Posterior cingulate gyrus (tissue), 11 donors: ENCODE measurements at places on chromosomes 2 and 18.

GRCh38 chr18:76350134-76351025 is 144.7 kb downstream of the ZNF516 start:
- DNase-seq: no peak

- no peak for DNase-seq
These were observed 41.6 kb upstream of the MAP4K4 start for GRCh38 chr2:101655702-101656422.

DNA sequence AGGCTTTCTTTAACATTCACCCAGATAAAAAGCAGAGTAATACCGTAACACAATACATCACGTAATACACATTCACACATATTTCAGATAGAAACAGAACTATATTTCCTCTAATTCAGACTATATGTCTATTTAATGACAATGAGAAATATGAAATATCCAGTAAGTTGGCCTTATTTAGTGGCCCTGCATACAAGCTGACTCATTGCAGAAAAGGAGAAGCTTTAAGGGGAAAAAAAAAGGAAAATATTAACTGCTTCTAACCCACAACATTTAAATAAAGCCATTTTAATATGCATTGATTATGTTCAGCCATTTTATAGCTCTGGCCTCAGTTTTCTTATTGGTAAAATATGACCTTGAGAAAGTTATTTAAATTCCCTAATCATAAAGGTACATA is 94.8 kb downstream of the PPP1R1C start:
- no peak for DNase-seq

- DNase-seq: peak; percentile 26
These were observed 860 bp upstream of the KCNJ3 start for GRCh38 chr2:154697418-154698252.

DNA sequence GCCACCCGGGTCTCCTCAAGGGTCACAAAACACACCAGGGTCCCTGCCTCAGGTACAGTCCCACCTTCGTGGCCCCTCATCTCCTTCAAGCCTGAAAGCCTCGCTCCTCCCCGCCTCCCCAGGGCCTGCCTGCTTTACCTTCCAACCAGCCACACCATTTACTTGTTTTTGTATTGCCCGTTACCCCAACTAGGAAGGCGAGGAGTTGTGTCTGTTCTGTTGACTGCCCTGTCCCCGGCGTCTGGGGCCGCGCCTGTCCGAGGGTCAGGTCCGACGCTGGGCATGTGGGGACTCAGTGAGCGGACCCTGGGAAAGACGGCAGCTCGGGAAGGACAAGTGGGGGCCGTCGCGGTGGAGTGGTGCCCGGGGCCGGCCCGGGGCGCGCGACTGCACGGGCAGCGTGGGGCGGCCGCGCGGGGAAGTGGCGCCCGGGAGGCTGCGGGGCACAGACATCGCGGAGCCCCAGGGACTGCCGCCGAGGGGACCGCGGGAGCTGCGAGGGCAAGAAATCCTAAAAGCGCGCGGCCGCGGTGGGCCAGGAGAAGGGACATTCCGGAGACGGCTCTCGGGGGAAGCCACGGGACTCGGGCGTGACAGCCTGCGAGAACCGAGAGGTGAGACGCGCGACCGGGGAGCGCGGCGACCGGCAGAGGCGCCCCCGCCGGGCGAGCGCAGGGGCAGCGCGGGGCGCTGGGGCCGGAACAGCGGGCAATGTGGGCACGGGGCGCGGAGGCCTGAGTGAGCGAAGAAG is 797 bp upstream of the GRHL1 start:
- DNase-seq: peak; percentile 87

GRCh38 chr2:234373481-234374149 is 123.3 kb downstream of the ARL4C start:
- DNase-seq: no peak

DNA sequence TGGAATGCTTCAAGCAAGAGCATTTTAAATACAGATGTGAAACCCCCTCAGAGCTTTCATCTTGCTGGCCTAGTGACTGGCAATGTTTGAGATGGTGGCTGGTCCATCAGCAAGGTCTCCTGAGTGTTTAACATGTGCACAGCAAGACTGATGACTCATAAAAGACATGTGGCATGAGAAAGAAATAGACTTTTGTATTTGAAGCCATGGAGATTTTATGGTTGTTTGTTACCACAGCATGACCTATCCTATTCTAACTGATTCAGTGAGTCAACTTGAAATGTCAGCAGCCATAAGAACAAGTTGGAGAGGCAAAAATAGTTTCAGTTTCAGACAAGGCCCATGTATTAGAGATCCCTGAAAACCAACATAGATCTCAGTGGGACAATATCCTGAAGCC is 154.7 kb upstream of the LYPD1 start:
- DNase-seq: no peak

DNA sequence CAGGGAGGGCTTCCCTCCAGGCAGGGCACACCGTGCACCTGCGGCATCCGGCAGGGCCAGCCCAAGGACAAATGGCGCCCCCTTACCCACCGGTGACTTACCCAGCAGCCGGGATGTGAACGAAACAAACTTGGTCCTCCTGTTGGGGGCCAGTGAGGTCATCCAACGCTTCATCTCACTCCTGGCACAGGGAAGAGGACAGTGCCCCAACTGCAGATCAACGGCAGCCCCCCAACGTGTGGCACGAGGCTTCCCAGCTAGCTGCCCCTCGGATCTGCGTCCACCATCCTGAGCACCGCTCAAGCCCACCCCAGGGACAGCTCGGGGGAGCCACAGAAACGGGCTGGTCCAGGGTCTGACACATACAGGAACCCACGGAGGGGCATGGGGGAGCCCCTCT is 12.0 kb downstream of the SNORC start:
- DNase-seq: no peak

GRCh38 chr2:9961013-9961412 is 9.5 kb downstream of the GRHL1 start:
- no peak for DNase-seq

DNA sequence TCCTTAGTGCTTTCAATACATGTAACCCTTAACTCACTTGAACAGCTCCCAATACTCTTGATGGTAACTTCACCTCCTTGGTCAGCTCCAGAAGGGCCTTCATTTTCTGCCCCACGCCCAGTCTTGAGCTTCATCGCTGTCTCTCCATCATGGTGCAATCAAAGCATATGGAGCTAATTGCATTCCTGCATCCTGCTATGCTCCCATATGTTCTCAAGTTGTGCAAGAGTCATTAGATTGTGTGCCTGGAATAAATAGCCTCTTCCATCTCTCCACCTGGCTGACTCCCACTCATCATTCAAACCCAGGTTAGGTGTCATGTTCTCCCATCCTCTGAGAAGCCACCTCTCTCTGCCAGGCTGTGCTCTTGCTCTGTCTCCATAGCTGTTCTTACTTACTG is 364.5 kb upstream of the RGPD4 start:
- DNase-seq: no peak

GRCh38 chr18:64091526-64091925 is 57.4 kb downstream of the LINC00305 start:
- DNase-seq: no peak
